ENCODE measurements at places on chromosomes 7 and 10.

GRCh38 chr7:137462847-137463246 is 119.3 kb upstream of the PTN start:
- no peak for DNase-seq

- DNase-seq, result no peak
Measured at GRCh38 chr7:73382934-73383503, 50.6 kb upstream of the FZD9 start.

DNA sequence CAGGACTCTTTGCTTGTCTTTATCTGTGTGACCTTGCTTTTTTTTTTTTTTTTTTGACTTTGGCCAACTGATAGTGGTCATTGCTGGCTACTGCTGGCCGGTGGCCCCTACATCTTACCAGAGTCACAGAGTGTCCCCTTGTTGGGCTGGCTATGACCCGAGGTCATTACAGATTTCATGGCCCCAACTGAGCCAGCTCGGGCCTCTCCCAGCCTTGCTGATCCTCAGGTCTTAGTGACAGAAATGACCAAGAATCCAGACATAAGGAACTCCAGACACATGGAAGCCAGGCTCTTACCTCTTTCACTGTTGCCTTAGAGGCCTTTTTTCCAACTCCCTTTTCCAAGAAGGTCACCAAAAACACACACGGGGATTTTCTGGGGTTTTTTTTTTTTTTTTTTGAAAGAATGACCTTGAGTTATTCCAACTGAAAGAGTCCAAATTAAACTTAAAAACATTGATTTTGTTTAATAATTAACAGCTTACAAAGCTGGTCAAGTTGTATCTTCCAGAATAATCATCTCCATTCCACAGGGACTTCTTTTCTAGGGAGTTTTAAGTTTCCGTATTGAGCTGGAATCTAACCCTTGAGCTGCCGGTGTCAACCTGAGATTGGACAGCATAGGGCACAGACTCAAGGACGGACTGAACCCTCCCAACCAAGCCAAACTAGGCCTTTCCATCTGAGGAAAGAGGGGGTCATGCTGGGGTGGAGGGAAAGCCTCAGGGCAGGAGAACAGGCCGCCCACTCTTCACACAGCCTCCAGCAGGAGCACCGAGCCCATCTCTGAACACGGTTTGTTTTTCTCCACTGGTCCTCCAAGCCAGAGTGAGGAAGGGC is 43.8 kb downstream of the PIK3AP1 start:
- DNase-seq, result no peak

- no peak for DNase-seq
Measured at GRCh38 chr10:89283025-89283935, 18.6 kb upstream of the IFIT2 start.

GRCh38 chr10:24008164-24009091 is 200.5 kb upstream of the KIAA1217 start:
- DNase-seq, result peak; percentile 19

DNA sequence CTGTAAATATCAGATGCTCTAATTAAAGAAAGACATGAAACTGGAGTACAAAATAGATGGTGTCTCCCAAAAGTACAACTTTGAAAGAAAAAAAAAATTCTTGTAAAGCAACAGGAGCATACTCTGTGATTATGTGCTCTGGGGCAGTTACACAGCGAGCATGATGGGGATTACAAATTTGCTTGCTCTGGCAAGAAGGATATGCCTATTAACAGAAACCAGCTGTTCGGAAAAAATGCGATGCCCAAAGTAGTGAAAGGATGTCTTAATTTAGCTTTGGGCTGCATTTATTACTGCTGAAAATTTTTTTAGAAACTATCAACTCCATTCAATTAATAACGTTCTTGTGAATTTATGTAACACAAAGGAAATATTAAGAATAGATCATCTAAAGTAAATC is 256.9 kb upstream of the TPK1 start:
- no peak for DNase-seq

DNA sequence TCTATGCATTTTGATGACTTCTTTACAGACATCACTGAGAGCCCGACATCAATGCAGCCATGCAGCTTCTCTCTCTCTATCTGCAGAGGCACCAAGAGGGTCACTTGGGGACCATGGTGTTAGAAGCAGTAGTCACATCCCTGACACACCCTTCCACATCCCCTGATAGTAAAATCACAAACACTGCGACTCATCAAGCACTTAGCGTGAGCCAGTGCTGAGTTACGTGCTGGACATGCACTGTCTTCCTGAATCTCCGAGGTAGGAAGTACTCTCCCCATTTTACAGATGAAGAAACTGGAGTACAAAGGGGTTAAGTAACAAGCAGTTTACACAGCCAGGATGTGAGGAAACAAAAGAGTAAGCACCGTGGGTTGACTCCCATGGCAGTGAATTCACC is 109.2 kb downstream of the OSBPL3 start:
- no peak for DNase-seq
